ENCODE measurements at places on chromosomes 11 and 22.

GRCh38 chr11:100594320-100594719, 92.8 kb upstream of the ARHGAP42 start:
- DNase-seq: no peak

- no peak for DNase-seq
Observed at GRCh38 chr22:48676266-48677167, 1151.2 kb downstream of the BRD1 start.

DNA sequence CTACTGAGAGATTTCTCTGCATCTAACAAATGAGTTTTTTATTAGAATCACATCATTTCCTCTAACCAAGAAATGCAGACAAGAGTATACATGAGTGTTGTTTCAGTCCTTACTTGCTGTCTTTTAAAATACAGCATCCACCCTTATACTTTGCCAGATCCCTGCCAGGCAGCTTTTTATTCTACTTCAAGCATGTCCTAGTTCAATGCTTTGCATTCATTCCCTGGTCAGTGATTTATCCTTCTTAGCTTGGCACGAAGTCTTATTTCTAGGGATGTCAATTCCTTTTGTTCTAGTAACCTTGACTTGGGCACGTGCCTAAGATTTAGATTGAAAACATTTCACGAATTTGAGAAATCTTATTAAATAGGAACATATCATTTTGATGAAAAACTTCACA, 307.2 kb upstream of the MPPED2 start:
- DNase-seq: no peak

GRCh38 chr22:17917490-17917983, 106.8 kb downstream of the MICAL3 start:
- DNase-seq: peak; percentile 25

DNA sequence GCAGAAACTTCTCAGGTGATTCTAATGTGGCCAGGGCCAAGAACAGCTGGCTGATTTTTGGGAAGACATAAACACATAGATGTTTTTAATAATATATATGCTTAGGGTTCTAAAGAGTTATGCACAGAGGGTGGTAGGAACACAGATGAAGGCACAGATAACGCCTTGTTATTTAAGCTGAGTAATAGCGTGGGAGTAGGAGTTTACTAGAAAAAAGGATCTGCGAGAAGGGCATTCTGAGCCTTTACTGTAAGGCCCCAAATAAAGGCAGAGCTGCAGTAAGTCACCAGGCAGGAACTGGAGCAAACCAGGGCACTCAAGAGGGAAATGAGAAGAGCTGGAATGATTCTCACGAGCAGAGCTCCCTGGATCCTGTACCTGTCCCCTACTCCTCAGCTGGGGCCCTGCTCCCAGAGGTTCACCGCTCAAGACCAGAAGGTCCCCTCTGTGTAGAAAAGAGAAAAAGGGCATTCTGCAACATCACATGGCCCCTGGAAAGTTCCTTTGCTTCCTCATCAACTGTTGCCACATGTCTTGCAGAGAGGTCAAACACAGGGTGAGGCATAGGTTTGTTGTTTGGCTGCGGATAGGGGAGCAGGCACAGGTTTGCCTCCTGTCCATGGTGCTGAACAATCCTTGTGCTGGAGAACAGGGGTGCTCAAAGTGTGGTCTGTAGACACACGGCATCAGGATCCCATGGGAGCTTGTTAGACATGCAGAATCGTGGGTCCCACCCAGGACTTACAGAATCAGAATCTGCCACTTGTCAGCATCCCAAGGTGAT, 125.7 kb downstream of the TENM4 start:
- no peak for DNase-seq

DNA sequence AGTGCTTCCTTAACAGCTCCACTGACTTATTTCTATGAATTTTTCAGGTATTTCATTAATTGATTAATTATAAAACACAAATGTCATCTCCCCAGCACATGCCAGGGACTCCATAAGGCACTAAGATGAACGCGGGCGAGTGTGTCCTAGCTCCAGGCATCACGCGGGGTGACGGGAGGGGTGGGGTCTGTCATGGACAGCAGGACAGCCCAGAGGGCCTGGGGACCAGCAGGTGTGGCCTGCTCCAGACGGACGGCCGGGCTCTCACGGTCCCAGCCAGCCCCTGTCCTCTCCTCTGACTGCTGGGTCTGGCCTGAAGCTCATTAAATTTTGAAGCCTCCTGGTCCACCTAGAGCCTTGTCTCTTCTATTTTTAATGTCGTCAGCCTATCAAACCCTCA, 531.1 kb downstream of the BRD1 start:
- DNase-seq: no peak

- no peak for DNase-seq
Observed at GRCh38 chr11:6547177-6547576, 50.1 kb downstream of the DNHD1 start.

DNA sequence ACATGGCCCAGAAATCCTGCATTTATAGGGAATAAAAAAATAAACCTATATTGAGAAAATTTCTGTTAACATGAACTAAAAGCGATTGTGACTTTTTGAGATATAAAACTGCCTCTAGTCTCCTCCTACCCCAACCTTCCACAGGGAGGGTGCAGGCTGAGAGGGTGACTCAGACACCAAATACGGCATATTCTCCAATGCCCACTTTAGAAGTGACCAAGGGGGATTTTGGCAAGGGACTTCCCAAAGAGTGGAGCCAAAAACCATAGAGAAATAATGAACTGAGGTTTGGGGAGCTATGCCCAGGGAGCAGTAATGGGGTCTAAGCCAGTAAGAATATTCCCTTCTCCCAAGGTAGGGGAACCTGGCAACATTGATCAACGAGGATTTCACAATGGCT, 124.9 kb upstream of the ZC3H12C start:
- DNase-seq: no peak

DNA sequence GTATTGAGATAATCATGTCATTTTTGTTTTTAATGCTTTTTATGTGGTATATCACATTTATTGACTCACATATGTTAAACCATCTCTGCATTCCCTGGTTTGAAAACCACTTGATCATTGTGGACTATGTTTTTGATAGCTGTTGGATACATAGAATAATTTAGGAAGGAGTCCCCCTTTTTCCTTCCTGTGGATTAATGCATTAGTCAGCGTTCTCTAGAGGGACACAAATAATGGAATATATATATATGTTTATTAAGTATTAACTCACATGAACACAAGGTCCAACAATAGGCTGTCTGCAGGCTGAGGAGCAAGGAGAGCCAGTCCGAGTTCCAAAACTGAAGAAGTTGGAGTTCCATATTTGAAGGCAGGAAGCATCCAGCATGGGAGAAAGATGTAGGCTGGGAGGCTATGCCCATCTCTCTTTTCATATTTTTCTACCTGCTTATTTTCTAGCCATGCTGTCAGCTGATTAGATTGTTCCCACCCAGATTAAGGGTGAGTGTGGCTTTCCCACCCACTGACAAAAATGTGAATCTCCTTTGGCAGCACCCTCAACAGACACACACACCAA, 123.8 kb downstream of the ZNF280B start:
- no peak for DNase-seq

- no peak for DNase-seq
Observed at GRCh38 chr11:65663639-65664200, 1.0 kb upstream of the RELA start.
